Hematopoietic multipotent progenitor cell treated with erythropoietin and hydrocortisone succinate and interleukin-3 and kit ligand, for 15 days (in vitro differentiated cells): ENCODE measurements at places on chromosomes 3 and 15.

GRCh38 chr15:101001796-101002195 is 82.6 kb downstream of the LRRK1 start:
- no peak for DNase-seq

- DNase-seq, result no peak
Observed at GRCh38 chr15:42939841-42940240, 19.3 kb upstream of the TTBK2 start.

DNA sequence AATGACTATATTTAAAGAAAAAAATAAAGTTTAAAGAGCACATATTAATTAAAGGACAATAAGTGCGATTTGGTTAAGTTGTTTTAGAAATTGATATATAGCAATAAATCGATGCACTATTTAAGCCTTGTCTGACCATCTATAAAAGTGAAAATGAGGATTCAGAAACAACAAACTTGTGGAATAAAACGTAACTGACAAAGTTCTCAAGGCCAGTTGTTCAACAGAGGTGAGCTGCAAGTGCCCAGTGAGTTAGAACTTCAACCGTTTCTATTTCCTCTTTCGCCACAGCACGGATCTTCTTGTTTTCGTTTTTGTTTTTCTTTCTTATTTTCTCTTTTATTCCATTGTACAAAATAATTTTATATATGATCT is 724.9 kb upstream of the ARRDC4 start:
- DNase-seq, result no peak

- no peak for DNase-seq
Observed at GRCh38 chr3:51375136-51375535, 10.0 kb upstream of the MANF start.

DNA sequence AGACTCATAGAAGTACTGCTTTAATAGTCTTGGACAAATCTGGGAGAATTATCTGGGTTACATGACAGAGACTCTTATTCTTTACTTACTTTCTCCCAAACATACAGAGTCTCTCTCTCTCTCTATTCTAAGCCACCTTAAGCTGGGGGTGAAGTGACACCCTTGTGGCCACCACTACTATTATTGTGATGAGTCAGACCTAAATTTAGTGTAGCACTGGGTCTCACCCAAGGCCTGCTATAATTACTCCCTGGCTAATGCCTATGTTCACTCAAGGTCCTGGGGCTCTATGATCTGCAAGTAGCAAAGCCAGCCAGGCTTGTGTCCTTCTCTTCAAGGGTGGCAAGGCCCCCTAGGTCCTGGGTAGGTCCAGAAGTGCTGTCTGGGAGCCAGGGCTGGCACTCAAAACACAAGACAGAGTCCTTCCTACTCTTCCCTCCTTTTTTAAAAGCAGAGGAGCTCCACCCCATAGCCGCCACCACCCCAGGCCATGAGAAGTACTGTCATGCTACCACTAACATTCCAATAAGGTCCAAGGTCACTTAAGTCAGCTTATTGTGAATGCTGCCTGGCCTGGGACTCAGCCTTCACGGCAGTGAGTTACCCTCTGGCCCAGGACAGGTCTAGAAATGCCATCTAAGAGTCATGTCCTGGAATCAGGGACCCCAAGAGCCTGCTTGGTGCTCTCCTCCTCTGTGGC is 183.6 kb downstream of the POLQ start:
- no peak for DNase-seq

- DNase-seq, result no peak
Observed at GRCh38 chr3:20080956-20081554, 40.8 kb downstream of the KAT2B start.

DNA sequence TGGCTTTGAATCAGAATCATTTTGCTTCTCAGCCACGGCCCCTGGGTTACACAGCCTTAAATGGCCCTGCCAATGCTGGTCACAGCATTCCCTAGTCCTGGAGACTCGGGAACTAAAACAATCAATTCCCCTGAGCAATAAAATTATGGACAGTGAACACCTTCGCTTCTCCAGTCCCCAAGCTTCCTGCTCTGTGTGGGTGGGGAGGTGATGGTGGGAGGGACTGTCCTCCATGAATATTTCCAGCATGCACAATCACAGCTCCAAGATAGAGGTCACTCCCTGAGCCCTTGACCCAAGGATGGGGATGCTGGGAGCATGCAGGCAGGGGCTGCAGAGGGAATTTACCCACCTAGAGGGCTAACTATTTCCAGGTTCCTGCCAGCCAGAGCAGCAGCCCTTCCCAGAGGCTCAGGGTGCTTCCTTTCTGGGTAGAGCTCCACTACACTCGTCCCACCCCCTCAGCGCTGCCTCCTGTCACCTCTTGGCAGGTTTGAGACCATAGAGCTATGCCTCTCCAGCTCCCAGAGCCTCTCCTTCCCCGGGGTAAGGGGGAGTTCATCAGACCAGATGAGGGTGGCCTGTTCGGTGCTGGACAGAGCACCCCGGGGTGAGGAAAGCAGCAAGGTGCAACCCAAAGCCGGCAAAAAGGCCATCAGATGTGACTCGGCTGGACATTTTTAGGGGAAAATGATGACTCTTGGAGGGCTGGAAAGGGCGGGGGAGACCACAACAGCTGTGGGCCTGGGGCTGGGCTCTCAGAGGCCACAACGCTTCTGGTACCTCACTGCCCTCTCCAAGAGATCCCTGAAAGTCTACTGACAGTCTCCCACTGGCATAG is 14.5 kb upstream of the CCDC33 start:
- DNase-seq, result no peak

- DNase-seq, result no peak
Observed at GRCh38 chr3:3278073-3278472, 98.6 kb upstream of the CRBN start.

DNA sequence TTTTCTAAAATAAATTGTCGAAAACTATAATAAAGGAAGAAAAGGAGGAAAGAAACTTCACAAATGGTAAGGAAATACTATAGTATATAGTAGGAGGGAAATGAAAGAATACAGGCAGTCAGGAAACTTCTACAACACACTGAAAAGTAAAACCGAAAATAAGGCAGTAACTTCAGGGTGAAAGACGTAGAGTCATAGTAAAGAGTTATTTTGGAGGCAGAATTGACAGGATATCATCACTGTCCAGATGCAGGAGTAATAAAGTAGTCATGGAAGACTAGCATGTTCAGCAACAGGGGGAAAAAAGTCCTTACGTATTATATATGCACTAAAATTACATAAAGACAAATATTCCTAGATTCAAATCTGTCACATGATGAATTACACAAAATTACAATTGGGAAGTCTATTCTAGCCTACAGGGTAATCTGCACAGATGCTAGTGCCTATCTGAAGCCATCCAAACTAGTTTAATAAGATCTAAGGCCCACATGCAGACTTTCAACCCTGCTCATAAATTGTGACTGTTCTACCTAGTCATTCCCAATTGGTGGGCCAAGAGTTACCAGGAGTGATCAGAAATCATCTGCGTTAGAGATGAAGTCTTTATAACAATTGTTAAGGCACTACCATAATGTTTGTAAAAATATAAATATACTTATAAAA is 14.0 kb downstream of the VPS13C start:
- no peak for DNase-seq

- no peak for DNase-seq
Observed at GRCh38 chr3:8767256-8767666, 2.2 kb downstream of the OXTR start.

DNA sequence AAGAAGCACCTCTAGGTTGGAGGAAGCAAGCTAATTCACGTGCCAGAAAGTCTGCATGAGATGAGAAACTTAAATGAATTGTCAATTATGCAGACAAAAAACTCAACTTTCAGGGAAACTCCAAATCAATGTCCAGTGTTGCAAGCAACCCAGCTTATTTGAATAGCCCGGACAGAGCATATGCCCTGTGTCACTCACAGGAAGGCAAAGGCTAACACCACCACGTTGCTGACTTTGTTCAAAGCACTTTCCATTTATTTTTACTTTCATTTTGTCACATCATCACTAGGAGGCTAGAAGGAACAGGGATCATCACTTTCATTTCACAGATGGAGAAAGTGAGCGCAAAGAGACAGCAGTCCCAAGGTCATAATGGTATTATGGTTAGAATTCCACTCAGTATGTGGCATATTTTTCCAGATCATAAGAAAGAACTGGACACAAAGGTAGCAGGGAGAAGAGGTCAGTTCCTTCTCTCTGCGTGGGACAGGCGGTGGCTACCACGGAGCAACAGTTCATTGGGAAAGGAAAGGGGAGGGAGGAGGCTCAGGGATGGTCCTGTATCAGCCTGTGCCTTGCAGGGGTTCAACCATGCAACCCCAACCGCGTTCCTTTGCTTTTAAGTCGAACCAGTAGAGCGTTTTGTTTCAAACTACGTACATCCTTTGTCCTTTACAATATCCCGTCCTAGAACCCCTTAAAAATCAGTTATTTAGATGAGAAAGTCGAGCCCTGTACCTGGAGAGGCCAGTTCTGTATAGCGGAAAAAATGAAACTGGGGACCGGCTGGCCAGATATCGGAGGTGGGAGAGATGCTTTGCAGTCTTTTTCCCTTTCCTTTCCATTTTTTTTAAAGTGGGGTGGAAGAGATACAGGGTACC is 1.1 kb downstream of the HEG1 start:
- DNase-seq, result no peak

DNA sequence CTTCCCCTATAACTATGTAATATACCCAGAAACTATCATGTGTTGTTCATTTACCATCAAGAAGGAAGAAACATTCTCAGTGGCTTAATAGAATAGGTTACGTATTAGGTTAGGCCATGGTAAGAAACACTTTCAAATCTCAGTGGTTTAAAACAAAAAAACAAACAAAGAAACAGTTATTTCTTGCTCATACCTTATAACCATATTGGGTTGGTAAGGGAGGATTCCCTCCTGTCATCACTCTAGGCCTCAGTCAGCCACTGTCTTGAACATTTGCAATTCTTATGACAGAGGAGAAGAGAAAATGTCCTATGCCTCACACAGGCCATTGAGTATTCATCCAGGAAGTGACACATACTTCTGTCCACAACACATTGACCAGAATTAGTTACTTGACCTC is 727.7 kb upstream of the NECTIN3 start:
- DNase-seq, result no peak

DNA sequence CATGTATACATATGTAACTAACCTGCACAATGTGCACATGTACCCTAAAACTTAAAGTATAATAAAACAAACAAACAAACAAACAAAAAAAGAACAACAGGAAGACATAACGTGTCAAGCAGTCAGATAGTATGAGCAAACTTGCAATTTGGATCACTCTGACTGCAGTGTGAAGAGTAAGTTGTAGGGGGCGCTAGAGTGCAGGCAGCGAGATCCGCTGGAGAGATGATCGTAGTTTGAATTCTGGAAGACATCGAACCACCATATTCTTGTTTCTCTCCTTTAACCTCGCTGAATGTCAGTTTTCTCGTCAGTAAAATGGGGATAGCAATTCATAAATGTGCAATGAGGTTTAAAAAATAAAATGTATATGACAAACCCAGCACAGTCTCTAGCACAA is 165.2 kb upstream of the LMCD1 start:
- no peak for DNase-seq

DNA sequence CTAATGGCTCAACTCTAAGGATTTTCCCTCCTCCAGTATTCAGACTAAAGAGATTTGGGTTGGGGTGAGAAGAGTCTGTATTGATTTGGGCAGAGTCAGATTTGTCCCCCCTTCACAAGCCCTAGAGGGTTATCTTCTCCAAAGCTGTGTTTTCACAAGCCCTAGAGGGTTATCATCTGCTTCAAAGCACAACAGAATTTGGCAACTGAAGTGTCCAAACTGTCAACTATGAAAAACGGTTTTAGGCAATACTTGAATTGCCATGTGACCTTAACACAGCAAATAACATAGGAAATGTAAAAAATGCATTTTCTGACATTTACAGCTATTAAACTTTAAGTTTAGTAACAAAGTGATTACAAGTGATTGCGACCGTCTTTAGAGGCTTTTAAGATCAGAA is 119.9 kb downstream of the IMPG2 start:
- DNase-seq, result no peak

GRCh38 chr3:163018664-163019063 is 1522.1 kb downstream of the OTOL1 start:
- no peak for DNase-seq

- no peak for DNase-seq
Observed at GRCh38 chr3:197305854-197306253, 7.4 kb upstream of the DLG1 start.

GRCh38 chr15:51576911-51577500 is 45.6 kb downstream of the DMXL2 start:
- no peak for DNase-seq

- DNase-seq, result no peak
Observed at GRCh38 chr15:52496776-52497470, 31.8 kb downstream of the MYO5A start.

GRCh38 chr3:171753025-171753472 is 57.2 kb downstream of the PLD1 start:
- DNase-seq, result peak; percentile 28

- DNase-seq, result no peak
Observed at GRCh38 chr15:65376767-65377104, 1.1 kb downstream of the IGDCC3 start.

DNA sequence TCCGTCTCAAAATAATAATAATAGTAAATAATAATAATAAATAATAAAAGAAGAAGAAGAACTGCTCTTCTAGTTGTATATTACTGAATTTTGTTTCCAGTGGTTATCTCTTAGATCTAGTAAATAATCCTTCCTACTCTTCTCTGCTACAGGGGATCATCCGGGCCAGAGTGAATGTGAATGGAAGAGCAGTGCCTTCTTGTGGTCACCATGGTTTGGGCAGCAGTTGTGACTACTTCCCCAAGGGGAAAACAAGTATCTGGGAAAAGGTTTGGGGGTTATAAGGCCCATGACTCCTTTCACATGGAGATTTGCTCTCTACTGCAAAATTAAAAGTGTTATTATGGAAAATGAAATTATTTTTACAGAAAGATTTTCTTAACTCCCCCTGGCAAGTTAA is 5.5 kb upstream of the OR5K1 start:
- no peak for DNase-seq

DNA sequence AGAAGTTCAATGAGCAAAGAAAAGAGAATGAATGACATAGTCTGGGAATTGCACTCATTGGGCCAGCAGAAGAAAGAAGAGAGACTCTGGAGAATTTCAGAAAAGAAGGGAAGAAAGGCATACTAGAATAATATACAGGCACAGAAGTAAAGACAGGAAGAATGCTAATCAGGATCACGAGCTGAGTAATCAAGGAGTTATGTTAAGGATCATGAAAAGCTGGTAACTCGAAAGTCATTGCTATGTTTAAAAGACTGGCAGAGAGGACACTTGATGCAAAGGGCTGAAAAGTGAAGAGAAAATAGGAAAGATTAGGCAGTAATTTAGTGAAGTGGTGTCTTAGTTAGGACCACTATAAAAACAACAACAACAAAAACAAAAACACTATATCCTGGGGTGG is 284.1 kb downstream of the ZBBX start:
- no peak for DNase-seq

- DNase-seq, result no peak
Observed at GRCh38 chr3:195770081-195770840, 41.5 kb downstream of the MUC4 start.
